Stimulated activated CD8-positive, alpha-beta memory T cell treated with anti-CD3 and anti-CD28 coated beads, Interleukin-12 subunit alpha, Interleukin-12 subunit beta, amount 100 ng/mL, for 4 hours (primary cell): ENCODE measurements at places on chromosomes 7 and 10.

GRCh38 chr10:131568866-131569265 lies 257.3 kb upstream of the TCERG1L start:
- no peak for DNase-seq

GRCh38 chr10:70560511-70560941 lies 42.0 kb downstream of the PRF1 start:
- DNase-seq, result no peak

GRCh38 chr10:7025296-7025695 lies 385.5 kb downstream of the SFMBT2 start:
- no peak for DNase-seq

- DNase-seq, result no peak
Measured at GRCh38 chr10:15739254-15739970, 19.7 kb upstream of the ITGA8 start.

DNA sequence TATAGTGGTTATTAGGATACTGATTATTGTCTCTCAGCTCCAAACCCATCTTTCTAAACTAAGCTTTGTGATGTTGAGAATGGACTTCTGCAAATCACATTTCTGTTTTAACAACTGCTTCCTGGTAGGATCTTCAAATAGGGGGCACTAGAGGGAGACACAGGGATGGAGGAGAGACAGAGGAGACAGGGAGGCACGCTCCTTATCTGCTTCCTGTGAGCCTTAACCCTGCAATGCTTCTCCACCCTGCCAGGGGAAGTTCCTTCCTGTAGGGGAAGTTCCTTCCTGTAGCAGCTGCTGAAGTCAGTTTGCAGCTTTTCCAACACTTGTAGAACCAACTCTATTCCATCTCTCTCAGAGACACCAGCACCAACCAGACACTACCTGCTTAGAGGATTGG lies 847.2 kb downstream of the CCSER2 start:
- no peak for DNase-seq

DNA sequence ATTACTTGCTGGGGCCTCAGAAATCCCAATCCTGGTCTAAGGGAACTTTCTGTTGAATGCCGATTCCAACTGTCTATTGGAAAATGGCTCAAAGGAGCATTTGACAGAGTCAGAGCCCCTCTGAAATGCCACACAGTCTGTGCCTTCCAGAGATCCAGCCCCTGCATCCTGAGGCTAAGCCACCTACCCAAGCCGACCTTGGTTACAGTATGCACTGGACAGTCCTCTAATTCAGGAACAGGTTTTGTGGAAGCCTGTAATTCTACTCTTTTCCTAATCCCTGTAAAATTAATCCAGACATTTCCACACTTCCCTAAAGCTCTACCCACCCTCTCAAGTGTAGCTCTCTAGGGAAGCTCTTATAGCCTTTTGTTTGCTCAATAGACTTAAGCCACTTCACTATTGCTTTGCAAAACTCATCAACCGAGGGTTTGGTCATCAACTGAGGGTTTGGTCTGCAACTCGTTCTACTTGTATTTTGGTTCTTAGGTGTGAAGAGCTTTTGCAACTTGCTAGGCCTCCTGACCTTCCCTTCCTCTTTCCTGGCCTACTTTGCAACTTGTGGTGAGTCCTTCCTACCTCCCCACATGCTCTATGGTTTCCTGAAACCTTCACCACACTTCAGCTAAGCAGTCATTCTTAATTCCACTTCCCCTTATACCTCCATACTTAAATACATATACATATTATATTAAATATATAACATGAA lies 364.8 kb downstream of the SFMBT2 start:
- no peak for DNase-seq

GRCh38 chr10:14621037-14621436 lies 153.7 kb downstream of the FAM107B start:
- DNase-seq, result no peak

GRCh38 chr7:68364886-68365625 lies 1233.2 kb upstream of the AUTS2 start:
- DNase-seq, result no peak

DNA sequence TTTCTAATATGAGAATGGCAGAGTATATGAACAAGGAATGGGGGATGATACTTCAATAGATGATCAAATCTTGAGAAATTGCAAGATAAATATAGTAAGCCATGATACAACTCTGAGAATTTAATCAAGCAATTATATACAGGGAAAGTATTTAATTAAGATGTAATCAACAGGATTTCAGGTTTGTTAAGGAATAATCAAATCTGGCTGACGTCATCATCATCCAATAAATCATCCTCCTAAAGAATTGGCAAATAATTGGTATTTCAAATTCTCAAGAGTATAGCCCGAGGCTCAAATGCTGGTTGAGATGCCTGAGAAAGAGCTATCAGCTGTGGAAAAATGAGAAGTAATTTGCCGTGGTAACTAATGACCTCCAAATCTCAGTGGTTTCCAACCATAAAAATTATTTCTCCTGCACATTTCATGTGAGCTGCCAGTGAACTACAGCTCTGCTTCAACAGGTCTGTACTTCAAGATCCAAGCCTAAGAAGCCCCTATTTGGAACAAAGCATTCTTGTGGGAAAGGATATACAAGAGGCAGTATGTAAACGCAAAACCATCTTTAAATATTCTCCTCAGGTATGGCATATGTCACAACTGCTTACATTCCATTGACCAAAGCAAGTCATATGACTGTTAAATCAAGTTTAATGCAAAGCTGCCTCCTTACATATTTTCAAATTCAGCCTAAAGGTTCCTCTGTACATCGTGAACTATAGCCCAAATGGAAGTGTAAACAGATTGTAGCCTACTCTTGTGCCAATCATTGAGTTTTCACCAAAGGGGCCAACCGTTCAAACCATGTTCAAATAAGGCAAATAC lies 503.0 kb downstream of the KIF20B start:
- DNase-seq, result no peak

DNA sequence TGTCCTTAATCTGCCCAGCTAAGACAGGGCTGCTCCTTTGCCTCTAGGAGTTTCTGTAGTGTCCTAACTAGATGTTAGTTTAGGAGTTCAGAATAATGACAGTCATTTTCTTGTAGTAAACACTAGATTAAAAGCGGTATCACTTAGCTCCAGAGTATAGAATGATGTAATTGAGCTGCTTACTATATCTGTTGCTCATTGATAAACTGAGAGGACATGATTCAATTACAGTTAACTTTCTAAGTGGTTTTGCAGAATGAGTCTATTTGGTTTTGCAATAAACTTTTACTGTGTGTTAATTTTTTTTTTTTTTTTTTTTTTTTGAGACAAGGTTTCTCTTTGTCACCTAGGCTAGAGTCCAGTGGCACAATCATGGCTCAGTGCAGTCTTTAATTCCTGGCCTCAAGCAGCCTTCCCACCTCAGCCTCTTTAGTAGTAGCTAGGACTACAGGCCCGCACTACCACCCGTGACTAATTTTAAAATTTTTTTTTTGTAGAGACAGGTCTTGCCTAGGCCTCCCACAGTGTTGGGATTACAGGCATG lies 1.8 kb downstream of the STMP1 start:
- DNase-seq, result no peak

GRCh38 chr7:28750981-28751380 lies 207.1 kb downstream of the TRIL start:
- no peak for DNase-seq

GRCh38 chr7:48183370-48183743 lies 12.1 kb downstream of the ABCA13 start:
- no peak for DNase-seq

- DNase-seq, result no peak
Measured at GRCh38 chr10:59108886-59109288, 67.6 kb upstream of the PHYHIPL start.

GRCh38 chr10:62803724-62804355 lies 680 bp upstream of the ADO start:
- DNase-seq, result no peak

GRCh38 chr7:67311901-67312300 lies 315.3 kb downstream of the TYW1 start:
- DNase-seq, result no peak

- DNase-seq, result no peak
Measured at GRCh38 chr7:80722616-80723195, 84.3 kb downstream of the CD36 start.

GRCh38 chr7:91055219-91055618 lies 209.0 kb upstream of the FZD1 start:
- no peak for DNase-seq
